ENCODE measurements at places on chromosomes 1 and 21. TPM values are rescaled to one million over a fixed set of nuclear protein-coding genes. Genes with fewer than 3 reads are reported as not detected.

DNA sequence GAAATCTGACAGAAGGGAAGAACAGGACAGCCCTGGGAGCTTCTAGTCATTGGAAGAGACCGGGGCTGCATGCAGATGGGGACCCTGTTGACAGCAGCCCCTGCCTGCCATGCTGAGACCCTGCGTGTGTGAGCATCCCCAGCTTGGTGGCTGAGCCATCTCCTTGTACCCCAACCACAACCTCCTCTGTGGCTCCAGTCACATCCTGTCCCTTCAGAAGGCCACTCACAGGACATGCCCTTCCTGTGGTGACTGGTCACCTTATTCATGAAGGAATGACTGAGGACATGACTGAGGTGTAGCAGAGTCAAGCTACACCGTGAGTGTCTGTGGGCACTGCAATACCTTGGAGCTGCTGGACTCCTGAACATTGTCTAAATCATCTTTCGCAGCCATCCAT, 141.8 kb upstream of the ERRFI1 start:
- H3K36me3 ChIP-seq = no peaks in the 10 kb centered on the region
- no peaks in the 10 kb centered on the region for H3K27me3 ChIP-seq
- H3K4me1 ChIP-seq = no peaks in the 10 kb centered on the region
- H3K27ac ChIP-seq = no peak overlapping the region
- peak; percentile 20 for DNase-seq

Gene NCAM2
- total RNA-seq = 4.4 TPM

DNA sequence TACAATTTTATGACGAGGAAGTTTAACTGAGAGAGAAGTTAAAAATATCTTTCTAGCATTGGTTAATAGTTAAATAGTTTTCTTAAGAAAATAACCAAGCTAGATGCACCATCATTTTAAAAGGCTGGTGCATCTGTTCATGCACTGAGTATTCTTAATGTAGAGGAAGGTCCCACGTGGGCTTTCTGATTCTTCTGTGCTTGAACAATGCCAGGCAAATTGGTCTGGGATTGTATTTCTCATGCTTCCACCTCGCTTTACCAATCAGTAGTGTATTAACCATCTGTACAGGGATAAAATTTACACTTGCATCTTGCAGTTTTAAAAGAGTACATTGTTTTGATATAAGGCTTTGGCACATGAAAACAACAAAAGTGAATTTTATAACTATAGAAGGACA, 47.4 kb upstream of the MTF2 start:
- H3K27ac ChIP-seq = no peak overlapping the region
- H3K4me1 ChIP-seq = no peaks in the 10 kb centered on the region
- H3K27me3 ChIP-seq = no peaks in the 10 kb centered on the region
- no peaks in the 10 kb centered on the region for H3K36me3 ChIP-seq

Gene XCL1
- not detected for total RNA-seq

Gene OLIG2
- not detected for total RNA-seq

- no peaks in the 10 kb centered on the region for H3K4me1 ChIP-seq
- H3K36me3 ChIP-seq = no peaks in the 10 kb centered on the region
- H3K27ac ChIP-seq = no peak overlapping the region
- DNase-seq = no peak
- H3K4me3 ChIP-seq = no peak overlapping the region
- no peaks in the 10 kb centered on the region for H3K27me3 ChIP-seq
Measured at GRCh38 chr1:66292305-66292704, 241.6 kb upstream of the SGIP1 start.

Gene GNAT2
- total RNA-seq = not detected

DNA sequence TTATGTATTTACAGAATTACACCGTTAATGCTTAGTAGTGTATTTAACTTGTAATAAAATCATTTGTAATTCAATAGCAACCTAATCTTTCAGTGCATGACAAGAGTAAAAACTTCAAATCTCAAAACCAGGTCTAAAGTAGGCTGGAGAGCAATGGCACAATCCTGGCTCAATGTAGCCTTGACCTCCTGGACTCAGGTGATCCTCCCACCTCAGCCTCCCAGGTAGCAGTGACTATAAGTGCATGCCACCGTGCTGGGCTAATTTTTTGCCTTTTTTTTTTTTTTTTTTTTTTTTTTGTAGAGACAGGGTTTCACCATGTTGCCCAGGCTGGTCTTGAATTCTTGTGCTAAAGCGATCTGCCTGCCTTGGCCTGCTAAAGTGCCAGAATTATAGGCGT, 11.3 kb downstream of the IPP start:
- no peaks in the 10 kb centered on the region for H3K27me3 ChIP-seq
- H3K4me3 ChIP-seq = no peak overlapping the region
- no peak overlapping the region for H3K27ac ChIP-seq
- no peaks in the 10 kb centered on the region for H3K36me3 ChIP-seq
- H3K4me1 ChIP-seq = no peaks in the 10 kb centered on the region

DNA sequence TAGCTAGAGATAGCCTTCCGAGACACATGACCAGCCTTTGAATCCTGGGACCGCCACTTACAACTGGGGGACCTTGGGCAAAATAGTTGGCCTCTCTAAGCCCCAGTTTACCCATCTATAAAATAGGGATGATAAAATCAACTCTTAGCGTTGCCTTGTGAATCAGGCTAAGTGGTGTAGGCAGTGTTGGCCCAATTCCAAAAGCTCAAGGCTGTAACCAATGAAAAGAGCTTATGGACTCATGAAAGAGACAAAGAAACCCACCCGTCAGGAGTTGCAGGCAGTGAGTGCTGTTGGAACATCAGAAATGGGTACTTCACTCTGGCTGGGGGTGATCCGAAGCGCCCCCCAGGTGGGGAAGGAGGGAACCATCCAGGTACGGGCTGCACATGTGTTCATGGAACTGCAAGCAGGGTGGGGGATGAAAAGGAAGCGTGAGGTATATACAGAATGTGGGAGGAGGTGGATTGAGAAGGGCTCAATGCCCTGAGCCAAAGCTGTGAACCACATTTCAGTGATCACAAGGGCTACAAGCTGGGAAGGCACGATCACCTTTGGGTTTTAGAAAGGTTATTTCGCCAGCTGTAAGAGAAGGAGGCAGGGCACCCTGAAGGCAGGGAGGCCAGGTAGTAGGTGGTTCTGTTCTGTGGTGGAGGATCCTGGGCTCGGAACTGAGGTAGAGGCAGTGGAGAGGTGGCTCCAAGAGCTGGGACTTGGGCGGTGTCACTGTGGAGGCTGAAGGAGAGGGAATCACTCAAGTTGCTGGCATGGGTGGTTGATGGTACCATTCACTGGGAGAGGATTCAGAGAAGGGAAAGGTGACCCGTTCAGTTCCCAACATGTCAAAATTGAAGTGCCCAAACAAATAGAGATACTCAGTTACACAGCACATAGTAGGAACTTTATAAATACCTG, 11.4 kb upstream of the KIAA1614 start:
- no peak overlapping the region for H3K4me3 ChIP-seq
- H3K36me3 ChIP-seq = no peaks in the 10 kb centered on the region
- no peak overlapping the region for H3K27ac ChIP-seq
- no peak for DNase-seq

Gene LCE3D
- total RNA-seq = not detected

Gene LCE1A
- total RNA-seq = not detected

DNA sequence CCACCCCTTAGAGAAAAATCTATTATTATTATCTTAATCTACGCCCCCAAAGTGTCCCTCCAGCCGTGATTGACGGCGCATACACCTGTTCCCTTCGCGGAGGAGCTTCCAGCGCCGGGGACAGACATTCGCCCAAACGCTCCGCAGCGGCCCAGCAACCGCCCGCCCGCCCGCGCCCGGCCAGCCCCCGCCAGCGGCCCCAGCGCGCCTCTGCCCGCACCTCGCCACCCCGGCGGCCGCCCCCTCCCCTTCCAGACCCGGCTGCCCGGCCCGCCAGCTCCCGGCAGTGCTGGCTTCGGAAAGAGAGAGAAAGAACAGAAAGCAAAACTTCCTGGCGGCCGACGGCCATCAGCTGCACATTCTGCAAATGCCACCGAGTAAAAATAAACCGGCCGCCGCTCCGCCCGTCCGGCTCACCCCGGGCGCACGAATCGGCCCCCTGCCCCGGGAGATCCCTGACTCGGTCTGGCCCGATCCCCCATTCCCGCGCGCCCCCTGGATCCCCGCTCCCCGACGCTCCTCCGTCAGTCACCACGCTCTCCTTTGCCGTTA, 1.6 kb downstream of the CASZ1 start:
- H3K27me3 ChIP-seq = no peaks in the 10 kb centered on the region
- H3K36me3 ChIP-seq = no peaks in the 10 kb centered on the region
- H3K4me3 ChIP-seq = peak overlapping the region; percentile 55
- H3K27ac ChIP-seq = no peak overlapping the region
- H3K4me1 ChIP-seq = no peaks in the 10 kb centered on the region
- no peak for DNase-seq

DNA sequence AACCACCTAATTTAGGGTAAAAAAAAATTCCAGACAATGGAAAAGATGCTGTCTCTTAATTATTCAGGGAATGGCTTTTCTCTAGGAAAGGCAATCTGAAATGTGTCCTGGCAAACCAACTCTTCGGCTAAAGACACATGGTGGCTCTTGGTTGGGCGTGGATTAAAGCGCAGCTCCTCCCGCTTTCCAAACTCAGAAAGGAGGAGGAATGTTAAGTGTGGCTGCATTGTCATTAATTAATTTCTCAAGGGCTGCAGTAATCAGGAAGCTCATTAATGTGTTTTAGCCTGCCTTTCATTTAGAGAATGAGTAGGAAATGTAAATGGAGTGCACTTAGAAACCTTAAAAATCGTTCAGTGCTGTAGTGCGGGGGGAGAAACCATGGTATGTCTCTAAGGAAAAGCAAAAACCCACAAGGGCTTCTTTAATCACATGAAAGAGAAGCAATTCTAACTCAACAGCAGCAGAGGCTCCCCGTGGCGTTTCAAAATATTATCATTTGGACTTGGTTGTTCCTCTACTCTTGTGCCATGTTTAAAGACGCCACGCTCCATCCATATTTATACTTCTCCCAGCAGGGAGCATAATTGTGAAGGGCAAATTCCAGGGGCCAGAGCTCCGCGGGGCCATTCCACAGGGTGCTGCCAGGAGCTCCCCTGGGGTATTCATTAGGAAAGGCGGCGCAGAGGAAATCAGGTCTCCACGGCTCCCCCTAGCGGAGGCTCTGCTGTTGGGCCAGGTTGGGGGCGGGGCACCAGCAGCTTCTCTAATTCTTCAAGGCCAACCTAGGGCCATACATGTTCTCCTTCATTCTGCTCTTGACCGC, 91.9 kb upstream of the SSX2IP start:
- peak; percentile 77 for DNase-seq
- no peak overlapping the region for H3K27ac ChIP-seq
- H3K27me3 ChIP-seq = no peaks in the 10 kb centered on the region
- H3K4me3 ChIP-seq = no peak overlapping the region

DNA sequence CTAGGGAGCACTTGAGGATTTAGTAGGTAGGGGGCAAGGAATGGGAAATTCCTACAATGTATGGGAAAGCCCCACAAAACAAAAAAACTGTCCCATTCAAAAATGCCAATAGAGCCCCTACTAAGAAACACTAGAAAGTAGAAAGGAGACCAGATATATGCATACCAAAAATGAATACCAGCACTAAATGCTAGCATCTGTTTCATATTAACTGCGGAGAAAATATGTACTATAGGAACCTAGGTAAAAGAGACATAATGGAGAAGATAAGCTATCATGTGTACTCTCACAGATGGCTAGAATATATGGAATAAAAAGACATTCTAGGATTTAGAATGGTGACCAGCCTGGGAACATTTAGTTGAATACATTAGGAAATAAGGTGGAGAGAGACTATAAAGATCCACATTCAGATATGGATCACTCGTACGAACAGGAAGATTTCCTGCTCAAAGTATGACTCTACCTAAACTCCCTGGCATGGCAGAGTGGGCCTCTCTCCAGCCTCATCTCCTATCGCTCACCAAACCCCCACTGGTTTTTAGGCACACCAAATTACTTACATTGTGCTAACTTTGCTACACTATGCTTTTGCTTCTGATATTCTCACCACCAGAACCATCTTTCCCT, 18.3 kb downstream of the ZNHIT6 start:
- no peak overlapping the region for H3K4me3 ChIP-seq
- no peak for DNase-seq
- no peak overlapping the region for H3K27ac ChIP-seq
- H3K27me3 ChIP-seq = no peaks in the 10 kb centered on the region

GRCh38 chr1:81142099-81142826, 658.5 kb upstream of the ADGRL2 start:
- no peaks in the 10 kb centered on the region for H3K36me3 ChIP-seq
- no peak for DNase-seq
- H3K4me1 ChIP-seq = no peaks in the 10 kb centered on the region
- H3K27me3 ChIP-seq = no peaks in the 10 kb centered on the region
- no peak overlapping the region for H3K4me3 ChIP-seq

Gene ITLN2
- not detected for total RNA-seq

DNA sequence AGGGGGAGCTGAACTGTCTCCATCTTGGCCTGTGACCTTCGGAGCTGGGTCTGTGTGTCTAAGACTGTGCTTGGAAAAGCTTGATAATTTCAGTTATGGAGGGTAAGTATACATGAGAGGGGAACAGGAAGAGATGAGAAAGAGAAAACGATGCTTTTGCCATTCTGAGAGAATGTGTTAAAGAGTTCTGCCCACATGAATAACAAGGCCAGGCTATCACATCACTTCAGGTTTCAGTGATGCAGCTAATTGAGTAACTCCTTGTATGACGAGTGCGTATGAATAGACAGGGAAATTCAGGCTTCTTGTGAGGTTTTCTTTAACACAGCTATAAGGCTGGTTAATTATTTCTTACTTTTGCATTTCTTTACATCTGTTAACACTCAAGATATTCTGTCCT, 81.0 kb downstream of the PLPPR5 start:
- DNase-seq = no peak
- no peak overlapping the region for H3K4me3 ChIP-seq
- H3K27ac ChIP-seq = no peak overlapping the region
- no peaks in the 10 kb centered on the region for H3K4me1 ChIP-seq
- H3K27me3 ChIP-seq = no peaks in the 10 kb centered on the region

GRCh38 chr1:168498956-168499687, 44.7 kb downstream of the XCL2 start:
- no peak for DNase-seq
- no peaks in the 10 kb centered on the region for H3K4me1 ChIP-seq
- no peak overlapping the region for H3K4me3 ChIP-seq
- H3K36me3 ChIP-seq = no peaks in the 10 kb centered on the region
- H3K27me3 ChIP-seq = no peaks in the 10 kb centered on the region

- H3K27me3 ChIP-seq = no peaks in the 10 kb centered on the region
- H3K4me1 ChIP-seq = no peaks in the 10 kb centered on the region
- DNase-seq = no peak
- H3K36me3 ChIP-seq = no peaks in the 10 kb centered on the region
- no peak overlapping the region for H3K27ac ChIP-seq
Measured at GRCh38 chr1:246404078-246404477, 103.0 kb downstream of the SMYD3 start.

- no peaks in the 10 kb centered on the region for H3K27me3 ChIP-seq
- H3K4me3 ChIP-seq = no peak overlapping the region
- DNase-seq = no peak
- H3K4me1 ChIP-seq = no peaks in the 10 kb centered on the region
- H3K27ac ChIP-seq = no peak overlapping the region
Measured at GRCh38 chr1:247184254-247184653, 12.4 kb upstream of the ZNF124 start.

GRCh38 chr1:229155472-229155871, 115.4 kb upstream of the RAB4A start:
- no peak for DNase-seq
- H3K4me3 ChIP-seq = no peak overlapping the region
- H3K27ac ChIP-seq = no peak overlapping the region
- no peaks in the 10 kb centered on the region for H3K27me3 ChIP-seq
- H3K36me3 ChIP-seq = no peaks in the 10 kb centered on the region

GRCh38 chr21:46210378-46211136, 18.0 kb downstream of the LSS start:
- no peak overlapping the region for H3K4me3 ChIP-seq
- no peaks in the 10 kb centered on the region for H3K27me3 ChIP-seq
- peaks cover 7% of the 10 kb centered on the region for H3K36me3 ChIP-seq
- DNase-seq = peak; percentile 31
- no peak overlapping the region for H3K27ac ChIP-seq

All from aorta (tissue), 5 donors.